ENCODE measurements at places on chromosomes 13 and 19.

- no peak for DNase-seq
These were observed 112.1 kb downstream of the ZIC5 start for GRCh38 chr13:99859178-99860177.

DNA sequence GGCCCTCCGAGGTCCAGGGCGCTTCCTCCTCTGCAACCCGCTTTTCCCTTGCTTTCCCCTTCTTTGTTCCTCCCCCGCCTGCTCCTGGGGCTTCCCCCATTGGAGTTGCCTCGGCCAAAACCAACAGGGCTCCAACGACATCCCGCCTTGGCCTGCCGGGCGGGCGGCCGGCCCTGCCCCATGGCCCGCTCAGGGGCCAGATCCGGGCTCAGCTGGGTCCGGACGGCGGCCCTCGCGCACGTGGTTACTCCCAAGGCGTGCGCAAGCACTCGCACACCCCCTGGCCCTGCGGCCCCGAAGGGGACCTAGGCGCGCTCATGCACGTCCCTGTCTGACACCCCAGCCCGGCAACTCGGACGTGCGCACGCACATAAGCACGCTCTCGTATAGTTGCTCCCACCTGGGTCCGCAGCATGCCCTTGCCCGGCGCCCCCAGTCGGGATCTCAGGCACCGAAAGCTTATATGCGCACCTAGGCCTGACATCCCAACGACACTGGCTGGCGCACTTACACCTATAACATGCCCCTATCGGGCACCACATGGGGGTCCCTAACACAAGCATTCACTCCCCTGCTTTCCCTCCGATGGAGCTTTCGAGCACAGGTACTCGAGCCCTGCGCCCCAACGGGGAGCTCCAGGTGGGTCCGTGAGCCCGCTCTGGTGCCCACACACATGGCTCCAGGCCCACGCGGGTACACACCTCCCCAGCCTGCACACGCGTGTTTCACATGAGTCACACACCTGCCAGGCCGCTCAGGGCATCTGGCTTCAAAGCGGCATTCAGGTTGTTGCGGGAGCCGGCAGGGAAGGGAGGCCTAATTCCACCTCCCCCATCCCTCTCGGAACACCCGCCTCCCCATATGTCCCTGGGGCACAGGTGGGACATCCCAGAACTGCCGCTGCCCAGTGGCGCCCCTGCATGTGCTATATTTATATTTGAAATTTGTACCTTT, 15.0 kb downstream of the NFIX start:
- no peak for DNase-seq

- DNase-seq, result no peak
These were observed 336 bp downstream of the CD22 start for GRCh38 chr19:35329323-35329722.

DNA sequence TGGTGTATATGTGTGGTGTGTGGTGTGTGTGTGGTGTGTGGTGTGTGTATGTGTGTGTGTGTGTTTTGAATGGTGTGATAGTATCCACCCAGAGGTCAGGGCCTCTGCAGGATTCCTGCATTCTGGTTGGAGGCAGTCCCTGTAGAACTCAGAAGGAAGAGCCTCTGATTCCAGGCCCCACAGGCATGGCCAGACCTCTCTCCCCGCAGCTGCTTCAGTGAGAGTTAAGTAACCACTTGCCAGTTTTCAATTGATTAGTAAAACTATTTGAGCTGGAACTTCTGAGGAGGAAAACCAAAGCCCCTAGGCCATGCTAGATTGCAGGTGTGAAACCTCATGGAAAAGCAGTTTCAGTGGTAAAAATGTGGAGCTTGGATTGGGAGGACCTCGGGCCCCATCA, 2.1 kb downstream of the ATP12A start:
- no peak for DNase-seq

DNA sequence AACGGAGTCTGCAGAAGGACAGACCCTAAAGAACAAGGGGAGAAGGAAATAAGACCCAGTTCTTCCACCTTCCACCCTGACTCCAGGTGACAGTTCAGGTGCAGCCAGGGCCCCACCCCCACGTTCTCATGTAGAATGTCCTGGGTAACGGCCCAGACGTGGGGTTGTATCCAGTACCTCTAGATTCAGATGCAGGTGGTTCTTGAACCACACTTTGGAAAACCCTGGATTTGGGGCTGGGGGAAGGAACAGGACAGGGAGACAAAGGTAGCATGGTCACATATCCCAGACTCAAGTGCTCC, 2.2 kb downstream of the DMPK start:
- no peak for DNase-seq

- DNase-seq, result no peak
These were observed 299.5 kb downstream of the ZNF536 start for GRCh38 chr19:30671622-30672051.

GRCh38 chr19:46299004-46299509, 2.2 kb downstream of the HIF3A start:
- DNase-seq, result no peak

DNA sequence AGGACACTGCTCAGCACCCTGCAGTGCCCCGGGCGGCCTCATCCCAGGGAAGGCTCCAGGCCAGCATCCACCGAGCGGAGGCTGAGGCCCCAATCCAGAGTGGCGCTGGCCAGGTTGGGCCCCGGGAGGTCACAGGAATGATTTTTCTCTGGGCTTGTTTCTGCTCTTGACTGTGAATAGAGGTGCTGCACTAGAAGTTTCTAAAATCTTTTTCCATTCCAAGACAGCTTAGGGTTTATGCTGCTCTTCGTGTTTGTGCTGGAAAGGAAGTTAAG, 15.1 kb downstream of the KDM4B start:
- no peak for DNase-seq

GRCh38 chr13:39910041-39910440, 254.6 kb downstream of the COG6 start:
- DNase-seq, result no peak

DNA sequence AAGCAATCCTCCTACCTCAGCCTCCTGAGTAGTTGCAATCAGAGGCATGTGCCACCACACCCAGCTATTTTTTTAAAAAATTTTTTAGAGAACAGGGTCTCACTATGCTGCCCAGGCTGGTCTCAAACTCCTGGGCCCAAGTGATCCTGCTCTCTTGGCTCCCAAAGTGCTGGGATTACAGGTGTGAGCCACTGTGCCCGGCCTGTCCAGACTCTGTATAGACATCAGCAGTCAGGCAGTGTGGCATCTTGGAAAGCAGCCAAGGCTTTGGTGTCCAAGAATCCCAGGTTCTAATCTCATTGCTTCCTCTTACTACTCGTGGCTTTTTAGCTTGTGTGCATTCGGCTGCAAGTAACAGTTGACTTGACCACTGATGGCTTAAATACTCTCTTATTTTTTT, 43.4 kb downstream of the BICRA start:
- no peak for DNase-seq

Measured in endothelial cell (in vitro differentiated cells).